EL (cell line): ENCODE measurements at places on chromosomes 5 and 9.

- DNase-seq: peak; percentile 66
Observed at GRCh38 chr5:176870110-176870591, 29.0 kb downstream of the HK3 start.

DNA sequence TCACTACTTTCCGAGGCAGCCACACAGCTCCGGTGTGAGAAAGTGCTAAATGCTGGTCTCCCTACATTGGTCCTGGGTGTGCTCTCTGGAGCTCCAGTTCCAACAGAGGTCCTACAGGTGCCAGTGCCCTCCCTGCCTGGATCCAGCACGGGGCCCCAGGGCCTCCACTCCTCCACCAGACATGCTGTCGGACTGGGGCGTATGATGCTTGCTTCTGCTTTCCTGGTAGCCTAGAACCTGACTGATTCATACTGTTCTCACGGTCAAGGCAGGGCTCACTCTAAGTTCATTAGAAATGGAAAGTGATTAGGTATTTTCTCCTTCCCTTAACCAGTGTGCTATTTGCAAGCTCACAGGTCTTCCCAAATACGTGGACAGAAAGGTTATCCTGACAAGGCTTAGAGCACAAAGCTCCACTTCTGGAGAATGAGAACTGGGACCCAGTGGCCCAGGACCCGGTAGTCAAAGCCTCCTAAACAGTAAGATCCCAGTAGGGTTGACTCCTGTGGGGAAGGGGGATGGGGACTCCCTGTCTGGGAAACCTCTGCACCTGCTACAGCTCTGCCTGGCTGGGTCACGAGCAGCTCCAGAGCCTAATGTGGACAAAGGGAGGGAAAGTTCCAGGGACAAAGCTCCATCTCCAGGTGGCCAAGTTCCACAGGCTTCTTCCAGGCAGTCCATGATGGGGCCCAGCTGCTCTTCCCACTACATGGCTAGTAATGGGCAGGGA lies 98.1 kb downstream of the PAX5 start:
- DNase-seq: no peak

- no peak for DNase-seq
Observed at GRCh38 chr5:76736679-76737556, 21.0 kb downstream of the F2R start.

- no peak for DNase-seq
Observed at GRCh38 chr5:9954869-9955268, 294.8 kb downstream of the ATPSCKMT start.

GRCh38 chr5:142307146-142307890 lies 17.5 kb downstream of the SPRY4 start:
- DNase-seq: no peak

DNA sequence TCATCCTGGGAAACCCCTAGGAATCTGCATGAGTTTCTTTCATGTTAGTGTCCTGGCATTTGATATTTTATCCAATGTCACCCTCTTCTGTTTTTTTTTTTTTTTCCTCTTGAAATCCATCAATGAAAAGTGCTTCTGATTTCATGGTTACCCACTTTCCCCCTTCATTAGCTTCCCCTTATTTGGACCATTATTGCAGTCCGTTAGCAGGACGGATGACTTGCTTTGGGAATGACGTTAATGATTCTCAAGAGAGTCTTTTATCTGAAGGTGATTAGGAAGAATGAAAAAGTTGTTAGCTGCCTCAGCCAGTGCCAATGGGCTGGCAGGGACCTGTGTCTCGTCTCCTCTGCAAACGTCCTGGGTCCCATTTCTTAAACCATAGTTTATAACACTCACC lies 134.7 kb downstream of the SEMA6A start:
- no peak for DNase-seq

DNA sequence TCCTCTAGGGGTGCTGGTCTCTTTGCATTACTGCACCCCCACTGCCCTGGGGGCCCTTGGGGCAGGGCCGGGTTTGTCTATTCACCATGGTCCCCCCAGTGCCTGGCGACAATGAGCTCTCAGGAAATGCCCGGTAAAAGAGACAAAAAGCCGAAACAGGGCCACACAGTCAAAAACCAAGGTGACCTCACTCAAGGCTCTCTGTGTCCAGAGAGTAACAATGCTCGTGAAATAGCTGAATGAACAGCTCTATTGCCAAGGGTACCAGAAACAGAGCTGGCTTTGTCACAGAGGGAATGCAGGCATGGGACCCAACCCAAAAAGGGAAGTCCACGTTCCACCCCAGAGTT lies 16.0 kb downstream of the SH3PXD2B start:
- no peak for DNase-seq

DNA sequence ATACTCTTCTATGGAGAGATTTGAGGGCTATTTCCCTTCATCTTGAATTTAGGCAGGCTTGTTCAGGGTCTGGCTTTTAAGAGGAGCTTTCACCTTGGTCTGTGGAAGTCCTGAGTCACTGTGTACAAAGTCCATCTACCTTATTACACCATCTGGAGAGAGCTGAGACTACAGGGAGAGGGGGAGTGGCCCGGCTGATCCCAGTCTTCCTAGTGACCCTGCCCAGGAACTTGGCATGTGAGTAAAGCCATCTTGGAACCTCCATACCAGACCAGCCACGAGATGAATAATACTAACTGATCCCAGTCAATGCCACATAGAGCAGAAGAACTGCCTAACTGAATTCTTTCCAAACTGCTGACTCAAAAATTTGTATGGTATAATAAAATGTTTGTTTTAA lies 8.4 kb upstream of the IL6ST start:
- peak; percentile 50 for DNase-seq

DNA sequence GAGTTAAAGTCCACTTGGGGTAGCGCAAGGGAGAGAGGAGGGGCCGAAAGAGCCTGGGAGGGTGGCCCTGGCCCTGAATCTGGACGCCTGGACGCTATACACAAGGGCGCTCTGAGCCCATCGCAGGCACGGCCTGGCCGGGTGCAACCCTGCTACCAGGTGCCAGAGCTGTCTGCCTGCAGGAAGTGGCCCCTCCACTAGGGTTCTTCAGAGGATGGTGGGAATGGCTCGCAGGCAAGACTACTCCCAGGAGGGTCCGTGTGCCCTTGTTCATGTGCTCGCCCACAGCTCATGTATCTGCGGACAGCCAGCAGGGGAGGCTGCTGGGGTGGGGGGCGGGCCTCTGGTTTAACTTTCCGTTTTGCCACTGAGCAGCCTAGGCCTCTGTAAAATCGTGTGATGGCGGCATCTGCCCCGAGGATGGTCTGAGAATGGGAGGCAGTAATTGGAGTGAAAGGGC lies 1.4 kb upstream of the NKD2 start:
- DNase-seq: no peak

DNA sequence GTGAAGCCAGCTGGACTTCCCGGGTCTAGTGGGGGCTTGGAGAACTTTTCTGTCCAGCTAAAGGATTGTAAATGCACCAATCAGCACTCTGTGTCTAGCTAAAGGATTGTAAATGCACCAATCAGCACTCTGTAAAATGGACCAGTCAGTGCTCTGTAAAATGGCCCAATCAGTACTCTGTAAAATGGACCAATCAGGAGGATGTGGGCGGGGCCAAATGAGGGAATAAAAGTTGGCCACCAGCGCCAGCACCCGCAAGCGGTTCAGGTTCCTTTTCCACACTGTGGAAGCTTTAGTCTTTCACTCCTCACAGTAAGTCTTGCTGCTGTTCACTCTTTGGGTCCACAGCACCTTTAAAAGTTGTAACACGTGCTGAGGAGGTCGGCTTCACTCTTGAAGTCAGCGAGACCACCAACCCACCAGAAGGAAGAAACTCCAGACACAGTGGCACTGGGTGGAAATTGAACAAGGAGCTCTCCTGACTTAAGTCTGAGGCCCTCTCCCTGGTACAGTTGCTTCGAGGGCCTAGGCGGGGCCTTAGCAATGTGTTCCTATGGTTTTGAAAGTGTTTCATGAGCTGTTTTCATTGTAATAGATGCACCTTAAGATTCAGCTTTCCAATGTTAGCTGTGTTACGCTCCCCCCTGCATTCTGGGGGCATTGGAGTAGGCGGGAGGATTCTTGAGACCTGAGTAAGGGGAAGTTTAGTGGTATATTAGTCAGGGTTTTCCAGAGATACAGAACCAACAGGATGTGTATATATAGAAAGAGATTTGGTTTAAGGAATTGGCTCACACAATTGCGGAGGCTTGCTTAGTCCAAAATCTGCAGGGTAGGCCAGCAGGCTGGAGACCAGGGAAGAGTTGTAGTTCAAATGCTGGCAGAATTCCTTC lies 21.5 kb upstream of the MYO10 start:
- DNase-seq: peak; percentile 96

DNA sequence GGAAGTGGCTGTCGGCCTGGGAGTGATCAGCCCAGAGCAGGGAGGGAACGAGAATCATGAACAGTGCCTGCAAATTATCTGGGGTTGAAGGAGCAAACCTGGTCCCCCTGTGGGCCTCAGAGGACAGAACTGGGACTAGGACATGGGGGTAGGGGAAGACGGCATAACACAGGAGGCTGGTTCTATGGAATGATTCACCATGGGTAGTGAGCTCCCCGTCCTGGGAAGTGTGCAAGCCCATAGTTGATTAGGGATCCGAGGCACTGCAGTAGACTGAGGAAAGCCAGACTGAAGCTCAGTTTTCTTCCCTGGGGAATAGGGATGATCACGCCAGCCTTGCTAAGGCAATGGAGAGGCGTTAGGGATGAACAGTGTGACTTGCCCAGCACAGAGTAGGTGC lies 5.6 kb downstream of the ADGRD2 start:
- no peak for DNase-seq

GRCh38 chr9:98533132-98533531 lies 175.6 kb downstream of the GABBR2 start:
- DNase-seq: peak; percentile 21

GRCh38 chr5:169763376-169764017 lies 126.4 kb downstream of the DOCK2 start:
- DNase-seq: peak; percentile 36

DNA sequence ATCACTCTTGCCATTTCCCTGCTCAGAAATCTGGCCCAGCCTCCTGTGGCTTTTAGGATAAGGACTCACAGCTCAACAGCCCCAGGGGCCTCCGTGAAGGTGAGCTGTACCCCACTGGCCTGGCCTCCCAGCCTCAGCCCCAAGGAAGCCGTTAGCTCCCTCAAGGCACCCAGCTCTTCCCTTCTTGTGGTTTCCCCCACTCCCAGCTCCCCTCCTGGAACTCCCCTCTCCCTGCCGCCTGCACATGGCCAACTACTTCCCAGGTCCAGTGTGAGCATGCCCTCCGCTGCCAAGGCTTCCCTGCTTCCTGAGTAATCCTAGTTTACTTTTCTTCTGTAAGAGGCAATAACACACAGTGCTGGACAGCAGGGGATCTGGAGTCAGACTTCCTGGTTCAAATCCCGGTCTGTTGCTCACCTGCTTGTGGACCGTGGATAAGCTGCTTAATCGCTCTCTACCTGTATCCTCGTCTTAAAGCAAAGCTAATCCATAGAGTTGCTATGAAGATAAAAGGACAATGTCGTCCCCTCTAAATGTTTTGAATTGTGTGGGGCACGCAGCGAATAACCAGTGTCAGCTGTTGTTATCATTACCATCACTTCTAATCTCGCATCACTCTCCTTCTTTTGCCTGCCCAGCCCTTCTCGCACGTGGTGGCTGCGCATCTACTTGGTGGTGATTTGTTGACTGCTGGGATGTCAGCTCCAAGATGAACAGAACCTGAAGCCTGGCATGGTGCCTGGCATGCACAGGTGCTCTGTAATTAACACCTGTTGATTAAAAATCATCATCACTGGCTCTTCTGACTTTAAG lies 86.6 kb downstream of the C5orf15 start:
- no peak for DNase-seq

GRCh38 chr5:74988273-74988983 lies 63.9 kb downstream of the GCNT4 start:
- no peak for DNase-seq

GRCh38 chr9:21901546-21901945 lies 92.6 kb downstream of the CDKN2A start:
- no peak for DNase-seq

DNA sequence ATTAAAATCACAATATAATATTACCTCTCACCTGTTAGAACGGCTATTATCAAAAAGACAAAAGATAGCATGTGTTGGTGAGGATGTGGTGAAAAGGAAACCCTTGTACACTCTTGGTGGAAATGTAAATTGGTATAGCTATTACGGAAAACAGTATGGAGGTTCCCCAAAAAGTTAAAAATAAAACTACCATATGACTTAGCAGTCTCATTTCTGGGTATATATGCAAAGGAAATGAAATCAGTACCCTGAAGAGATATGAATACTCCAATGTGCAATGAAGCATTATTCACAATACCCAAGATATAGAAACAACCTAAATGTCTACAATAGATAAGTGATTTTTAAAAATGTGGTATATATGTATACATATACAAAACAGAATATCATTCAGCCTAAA lies 199.9 kb downstream of the SNX18 start:
- DNase-seq: no peak

GRCh38 chr5:101009758-101010519 lies 106.9 kb upstream of the ST8SIA4 start:
- no peak for DNase-seq

DNA sequence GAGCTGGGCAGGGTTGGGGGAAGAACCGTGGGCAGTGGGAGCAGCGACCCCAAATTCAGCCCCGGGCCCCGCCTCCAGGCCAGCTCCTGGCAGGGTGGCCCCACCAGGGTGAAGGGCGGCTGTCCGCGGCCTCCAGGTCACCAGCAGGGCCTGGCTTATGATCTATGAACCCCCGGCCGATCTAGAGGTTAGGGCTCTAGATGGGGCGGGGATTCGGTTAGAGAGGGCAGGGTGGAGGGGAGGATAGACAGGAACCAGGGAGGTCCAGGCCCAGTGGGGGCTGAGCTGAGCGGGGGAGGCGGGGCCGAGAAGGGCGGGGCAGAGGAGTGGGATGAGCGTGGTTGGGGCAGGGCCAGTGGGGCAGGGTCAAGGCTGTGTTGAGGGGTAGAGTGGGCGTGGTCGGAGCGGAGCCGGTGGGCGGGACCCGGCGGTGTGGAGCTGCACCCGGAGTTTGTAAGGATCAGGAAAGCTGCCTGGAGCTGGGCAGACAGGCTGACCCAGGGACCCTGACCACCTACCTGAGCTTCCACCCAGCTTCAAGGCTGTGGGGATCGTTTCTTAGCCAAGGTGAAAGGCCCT lies 29.3 kb upstream of the OBP2B start:
- peak; percentile 67 for DNase-seq

DNA sequence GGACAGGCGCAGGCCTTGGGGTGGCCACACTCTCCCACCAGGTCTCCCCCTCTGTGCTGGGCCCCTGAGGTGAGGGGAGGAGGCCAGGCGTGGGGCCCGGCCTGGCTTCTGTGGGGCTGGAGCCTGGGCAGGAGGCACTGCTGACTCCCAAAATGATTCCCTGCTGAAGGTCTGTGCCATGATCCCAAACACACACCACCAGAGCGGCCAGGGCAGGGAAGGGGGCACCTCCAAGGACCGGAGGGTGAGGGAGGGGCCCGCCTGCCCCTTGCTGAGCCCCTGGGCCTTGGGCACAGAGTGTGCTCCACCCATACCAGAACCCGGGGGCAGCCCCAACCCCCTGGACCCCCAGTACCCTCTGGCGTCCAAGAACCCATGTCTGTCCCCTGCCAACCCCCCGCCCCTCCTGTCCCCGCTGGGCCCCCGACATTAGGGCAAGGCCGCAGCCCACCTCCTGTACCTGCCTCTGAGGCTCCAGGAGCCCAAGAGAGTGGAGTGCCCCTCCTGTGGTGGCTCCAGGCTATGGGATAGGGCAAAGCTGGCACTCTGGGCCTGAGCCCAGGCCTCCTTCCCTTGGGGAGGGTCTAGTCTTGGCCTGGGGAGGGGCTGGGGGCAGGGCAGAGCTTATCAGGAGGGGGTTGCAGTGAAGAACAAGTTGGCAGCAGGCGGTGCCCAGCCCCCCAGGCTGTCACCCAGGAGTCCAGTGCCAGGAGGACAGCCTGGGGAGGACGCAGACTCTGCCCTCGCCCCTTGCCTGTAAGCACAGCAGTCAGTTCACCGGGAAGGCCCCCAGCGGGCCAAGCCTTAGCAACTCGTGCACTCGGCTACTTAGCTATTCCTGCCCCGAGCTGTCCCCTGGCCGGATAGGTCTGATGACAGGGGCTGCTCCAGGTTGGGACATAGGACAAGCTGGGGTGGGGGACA lies 2.6 kb upstream of the EGFL7 start:
- no peak for DNase-seq
